Mesenteric fat pad (tissue), 1 donor: ENCODE measurements at places on chromosomes 11 and 22. TPM values are rescaled to one million over a fixed set of nuclear protein-coding genes. Genes with fewer than 3 reads are reported as not detected.

GRCh38 chr22:38243007-38243765 lies 29.6 kb downstream of the TMEM184B start:
- no peak for DNase-seq

- DNase-seq = no peak
These were observed 44.0 kb upstream of the ATXN10 start for GRCh38 chr22:45627489-45628233.

GRCh38 chr22:18096823-18097222 lies 13.8 kb upstream of the TUBA8 start:
- no peak for DNase-seq

DNA sequence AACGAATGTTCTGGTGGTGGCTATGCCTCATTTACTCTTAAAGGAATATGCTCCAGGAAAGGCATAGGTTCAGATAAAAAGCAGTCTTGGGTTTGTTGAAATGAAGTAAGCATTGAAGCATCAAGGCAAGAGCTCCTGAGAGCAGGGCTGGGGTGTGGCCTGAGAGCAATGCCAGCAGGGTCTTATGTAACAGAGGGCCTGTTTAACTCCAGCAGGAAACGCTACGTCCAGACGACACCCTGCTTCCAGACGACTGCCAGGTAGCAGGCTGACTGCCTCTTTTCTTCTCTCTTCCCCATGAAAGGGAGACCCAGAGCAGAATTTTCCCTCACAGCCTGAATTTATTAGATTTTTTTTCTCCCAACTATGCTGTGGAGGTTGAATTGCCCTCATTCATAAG lies 127.2 kb upstream of the SLC5A12 start:
- DNase-seq = no peak

DNA sequence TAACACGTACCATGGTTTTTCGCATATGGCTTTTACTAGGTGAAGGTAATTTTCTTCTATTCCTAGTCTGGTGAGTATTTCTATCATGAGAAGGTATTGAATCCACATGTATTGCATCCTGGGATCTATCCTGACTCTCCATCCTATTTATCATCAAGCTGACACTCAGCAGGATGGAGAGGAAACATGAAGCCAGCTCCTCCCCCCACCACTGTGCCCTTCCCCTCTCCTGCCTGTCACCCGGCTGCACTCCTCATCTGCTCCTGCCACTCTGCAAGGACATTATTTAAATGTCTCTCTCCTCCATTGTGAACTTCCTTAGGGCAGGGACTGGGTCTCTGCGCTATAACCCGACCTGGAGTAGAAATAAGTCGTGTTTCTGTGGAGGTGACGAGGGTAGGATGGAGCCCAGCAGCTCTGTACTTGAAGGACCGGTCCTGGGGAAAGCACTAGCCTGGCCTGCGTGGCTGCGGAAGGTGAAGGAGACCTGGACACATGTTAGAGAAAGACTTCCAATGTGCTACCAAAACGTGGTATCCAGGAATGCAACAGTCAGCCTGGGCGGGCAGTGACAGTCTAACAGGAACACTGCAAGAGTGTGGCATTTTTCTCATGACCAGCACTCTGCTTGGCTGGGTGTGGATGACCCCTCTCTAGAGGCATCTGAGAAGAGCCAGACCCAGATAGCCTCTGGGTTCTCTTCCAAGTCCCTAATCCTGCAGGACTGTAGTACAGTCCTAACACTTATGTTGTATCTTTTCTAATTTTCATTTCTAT lies 111.2 kb downstream of the MICAL3 start:
- DNase-seq = no peak

GRCh38 chr11:74559110-74559933 lies 33.1 kb upstream of the POLD3 start:
- no peak for DNase-seq

DNA sequence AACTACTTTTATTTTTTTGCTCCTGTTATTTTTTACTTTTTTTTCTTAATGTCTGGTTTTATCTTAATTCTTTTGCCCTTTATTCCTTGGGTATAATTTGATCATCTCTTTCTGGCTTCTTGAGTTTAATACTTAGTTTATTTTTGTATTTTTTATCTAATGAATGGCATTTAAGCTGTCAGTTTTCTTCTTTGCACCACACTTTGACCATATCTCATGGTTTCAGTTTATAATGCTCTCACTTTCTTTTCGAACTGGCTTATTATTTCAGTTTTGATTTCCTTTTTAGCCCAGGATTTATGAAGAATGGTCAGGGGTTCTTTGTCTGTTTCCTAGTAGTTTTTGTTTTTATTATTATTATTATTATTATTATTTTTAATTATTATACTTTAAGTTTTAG lies 48.3 kb downstream of the QSER1 start:
- no peak for DNase-seq

DNA sequence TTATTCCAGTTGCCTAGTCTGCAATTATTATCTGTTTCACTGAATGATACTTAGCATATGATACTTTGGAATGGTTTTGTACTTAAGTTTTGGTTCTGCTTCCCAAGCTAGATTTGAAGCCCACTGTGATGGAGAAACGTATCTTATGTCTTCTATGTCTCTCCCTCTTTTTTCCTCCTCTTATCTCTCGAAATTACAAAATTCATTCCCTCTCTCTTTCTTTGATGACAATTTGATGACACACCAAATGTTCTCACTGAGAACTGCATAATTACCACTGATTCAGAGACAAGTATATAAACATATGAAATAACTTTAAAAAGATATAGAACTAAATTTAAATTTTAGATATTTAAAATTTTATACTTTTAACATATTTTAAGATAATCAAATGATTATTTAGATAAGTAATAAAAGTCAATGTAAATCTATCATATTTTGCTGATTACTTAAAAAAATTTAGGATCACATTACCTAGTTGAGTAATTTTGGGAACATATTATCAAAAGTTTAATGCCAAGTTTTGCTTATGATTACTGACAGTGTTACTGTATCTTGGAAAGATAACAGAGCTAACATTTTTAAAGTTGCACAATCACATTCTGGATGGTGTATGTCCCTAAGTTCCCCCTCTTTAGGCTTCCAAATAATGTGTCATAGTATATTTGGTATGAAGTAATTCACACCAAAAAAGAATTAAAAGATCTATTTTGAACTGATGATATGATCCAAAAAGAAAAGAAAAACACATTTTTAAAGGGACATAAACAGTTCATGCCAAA lies 255.3 kb downstream of the SBF2 start:
- DNase-seq = no peak

- no peak for DNase-seq
These were observed 53.3 kb downstream of the NCAM1 start for GRCh38 chr11:113014262-113015097.

PES1 gene
- total RNA-seq = 59.4 TPM

MAP4K2 gene
- 18.2 TPM for total RNA-seq
